ENCODE measurements at places on chromosomes 12 and 14. TPM values are rescaled to one million over a fixed set of nuclear protein-coding genes. Genes with fewer than 3 reads are reported as not detected.

The REP15 gene
- total RNA-seq: 5.0 TPM

The FOXA1 gene
- not detected for total RNA-seq

The CARMIL3 gene
- total RNA-seq: 0.05 TPM

The AQP6 gene
- total RNA-seq: not detected

The C12orf56 gene
- 1.8 TPM for total RNA-seq

The HSPB8 gene
- total RNA-seq: 26.0 TPM

The NUDT14 gene
- total RNA-seq: 9.0 TPM

The TAS2R30 gene
- 8.9 TPM for total RNA-seq

The USP5 gene
- 120 TPM for total RNA-seq

The GNB3 gene
- 3.6 TPM for total RNA-seq

The ETFRF1 gene
- 19.9 TPM for total RNA-seq

The TMCC3 gene
- total RNA-seq: 5.9 TPM

The AHNAK2 gene
- 52.9 TPM for total RNA-seq

The EXOC3L4 gene
- not detected for total RNA-seq

The SDS gene
- total RNA-seq: not detected

The KCNC2 gene
- total RNA-seq: not detected

The MORN3 gene
- 0.30 TPM for total RNA-seq

The CLECL1 gene
- total RNA-seq: not detected

The HOXC12 gene
- not detected for total RNA-seq

The EIF2S3B gene
- total RNA-seq: 0.59 TPM

The SERPINA9 gene
- not detected for total RNA-seq

The WNT1 gene
- not detected for total RNA-seq

The RNASE1 gene
- total RNA-seq: 0.30 TPM

The GPD1 gene
- not detected for total RNA-seq

The IL22 gene
- total RNA-seq: not detected

The EPYC gene
- not detected for total RNA-seq

The MED6 gene
- 33.9 TPM for total RNA-seq

The ACSM4 gene
- not detected for total RNA-seq

The MYF5 gene
- not detected for total RNA-seq

The VWF gene
- 1.5 TPM for total RNA-seq

The TMTC1 gene
- 8.9 TPM for total RNA-seq

The OTUB2 gene
- 2.6 TPM for total RNA-seq

The BRF1 gene
- 46.7 TPM for total RNA-seq

The CLEC2A gene
- not detected for total RNA-seq

The CD163L1 gene
- total RNA-seq: 0.46 TPM

The NGB gene
- total RNA-seq: not detected

The SLC25A21 gene
- 0.89 TPM for total RNA-seq

The BICDL1 gene
- 0.46 TPM for total RNA-seq
